Globus pallidus (tissue), 1 donor: ENCODE measurements at places on chromosomes 4 and X.
A peak's percentile ranks its signal among the peaks of the same experiment; 100 is the strongest.

DNA sequence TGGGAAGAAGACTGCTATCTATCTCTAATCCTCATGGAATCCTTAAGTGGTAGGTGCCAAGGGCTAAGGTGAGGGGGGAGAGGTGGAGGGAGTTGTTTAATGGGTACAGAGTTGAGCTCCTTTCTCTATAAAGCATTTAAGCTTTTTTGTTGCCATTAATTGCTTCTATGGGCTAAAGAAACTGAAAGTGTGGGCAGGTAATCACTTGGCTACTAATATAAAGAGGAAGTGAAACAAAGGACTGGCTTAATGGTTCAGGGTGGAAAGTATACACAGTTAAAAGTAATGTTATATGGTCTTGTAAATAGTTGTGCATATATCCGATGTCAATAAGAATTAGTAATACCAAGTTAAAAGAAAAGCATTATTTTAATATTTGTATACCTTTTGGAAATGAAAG lies 83.9 kb downstream of the POLA1 start:
- no peak for DNase-seq

- no peak for DNase-seq
These were observed 243.2 kb upstream of the POF1B start for GRCh38 chrX:85622635-85623034.

GRCh38 chrX:31423609-31424189 lies 351.9 kb upstream of the FTHL17 start:
- peak; percentile 12 for DNase-seq

DNA sequence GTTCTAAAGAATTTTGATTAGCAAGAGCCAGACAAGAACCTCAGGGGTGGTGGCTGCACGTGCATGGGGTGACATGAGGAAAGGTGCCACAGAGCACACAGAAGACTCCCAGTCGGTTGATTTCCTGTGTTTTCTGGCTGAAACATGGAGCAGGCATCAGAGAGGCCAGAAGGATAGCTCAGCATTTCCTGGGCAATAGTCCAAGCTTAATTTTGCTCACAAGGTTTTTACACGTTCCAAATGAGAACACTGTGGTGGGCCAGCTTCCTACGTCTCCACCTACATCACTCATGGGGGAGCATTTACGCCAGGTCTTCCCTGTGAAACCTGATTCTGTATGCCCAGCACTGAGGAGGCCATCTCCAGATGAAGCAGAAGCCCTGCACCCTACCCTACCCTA lies 212.5 kb upstream of the CLNK start:
- DNase-seq = no peak

GRCh38 chr4:15213302-15213970 lies 211.2 kb downstream of the CPEB2 start:
- no peak for DNase-seq

DNA sequence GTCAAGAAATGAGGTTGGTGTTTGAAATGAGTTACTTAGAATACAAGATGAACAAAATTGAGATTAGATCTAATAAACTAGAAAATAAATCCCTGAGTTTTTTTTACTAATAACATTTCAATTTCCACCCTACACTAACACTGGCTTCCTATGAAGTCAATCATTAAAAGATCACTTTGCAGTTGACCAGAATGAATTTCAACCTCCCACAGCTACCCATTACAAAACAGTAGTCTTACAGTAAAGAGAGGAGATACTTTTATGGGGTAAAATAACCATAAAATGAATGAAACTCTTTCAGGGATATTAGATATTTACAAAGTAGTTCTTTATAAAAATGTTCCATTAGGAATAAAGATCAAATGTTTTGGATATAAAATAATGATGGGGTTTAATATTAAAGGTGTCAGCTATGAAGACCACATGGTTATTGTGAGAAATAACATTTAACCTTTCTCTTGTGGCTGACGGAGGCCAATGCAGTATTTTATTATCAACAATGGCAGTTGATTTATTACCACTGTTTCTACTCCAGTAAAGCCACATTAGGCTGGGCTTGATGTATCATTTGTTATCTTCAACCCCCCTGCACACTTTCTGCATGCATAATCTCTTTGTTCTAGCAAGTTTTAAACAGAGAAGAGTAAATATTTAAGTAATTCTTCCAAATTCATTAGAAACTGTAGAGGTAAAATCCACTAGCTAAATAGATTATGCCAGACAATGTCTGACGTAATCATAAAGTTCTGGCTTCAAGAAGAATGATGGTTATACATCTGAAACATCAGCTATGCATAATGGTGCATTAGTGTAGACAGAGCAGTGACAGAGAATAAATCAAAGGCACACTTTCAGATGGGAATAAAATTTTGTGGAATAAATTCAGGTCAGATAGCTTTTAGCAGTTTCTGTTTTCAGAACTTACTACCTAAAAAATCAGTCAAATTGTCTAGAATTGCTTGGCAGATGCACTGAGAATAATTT lies 516.6 kb downstream of the PCDH18 start:
- no peak for DNase-seq

DNA sequence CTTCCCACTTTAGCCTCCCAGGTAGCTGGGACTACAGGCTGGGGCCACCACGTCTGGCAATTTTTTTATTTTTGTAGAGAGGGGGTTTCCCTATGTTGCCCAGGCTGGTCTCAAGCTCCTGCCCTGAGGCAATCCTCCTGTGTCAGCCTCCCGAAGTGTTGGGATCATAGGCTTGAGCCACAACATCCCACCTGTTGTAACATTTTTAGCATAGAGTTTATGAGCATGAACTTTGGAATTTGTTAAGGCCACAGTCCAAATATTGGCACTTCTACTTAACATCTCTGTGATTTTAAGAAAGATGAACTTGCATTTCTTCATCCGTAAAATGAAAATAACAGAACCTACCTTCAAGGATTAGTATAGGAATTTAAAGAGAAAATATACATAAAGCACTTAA lies 445.6 kb downstream of the IQCM start:
- no peak for DNase-seq

GRCh38 chrX:24405959-24406358 lies 45.5 kb downstream of the SUPT20HL1 start:
- DNase-seq = no peak

DNA sequence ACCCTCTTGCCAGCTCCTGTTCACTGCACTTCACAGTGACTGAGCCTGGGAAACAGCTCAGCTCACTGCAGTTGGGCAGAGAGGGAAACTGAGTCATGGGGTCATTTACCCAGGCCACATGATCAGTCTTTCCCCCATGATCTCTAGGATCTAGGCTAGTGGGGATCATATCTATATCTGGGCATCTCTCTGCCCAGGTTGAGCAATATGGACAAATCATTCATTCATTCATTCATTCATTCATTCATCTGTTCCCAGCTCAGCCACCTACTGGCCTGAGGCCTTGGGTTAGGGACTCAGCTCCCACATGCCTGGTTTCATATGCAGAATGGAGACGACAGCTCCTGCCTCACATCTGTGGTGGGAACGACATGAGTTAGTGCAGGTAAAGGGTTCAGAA lies 45.3 kb upstream of the HMX1 start:
- DNase-seq = no peak

GRCh38 chrX:124573468-124573867 lies 227.1 kb downstream of the SH2D1A start:
- DNase-seq = no peak

DNA sequence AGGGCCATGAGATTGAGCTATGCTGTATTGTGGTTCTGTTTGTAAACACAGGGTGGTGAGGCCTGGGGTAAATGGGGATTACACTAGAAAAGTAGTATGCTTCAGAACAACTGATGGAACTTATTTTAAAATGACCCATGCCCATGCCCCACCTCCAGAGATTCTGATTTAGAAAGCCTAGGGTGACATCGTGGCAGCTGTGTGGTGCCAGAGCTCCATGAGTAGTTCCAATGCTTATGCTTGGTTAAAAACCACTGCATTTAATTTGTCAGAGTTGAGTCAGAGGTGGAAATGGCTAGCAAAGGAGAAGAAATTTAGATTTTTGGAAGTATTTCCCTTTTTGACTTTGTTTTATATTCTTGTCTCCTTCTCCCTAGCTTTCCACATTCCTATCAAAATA lies 63.4 kb upstream of the PDE5A start:
- DNase-seq = no peak

GRCh38 chr4:189098932-189099696 lies 841.6 kb upstream of the FRG1 start:
- no peak for DNase-seq

DNA sequence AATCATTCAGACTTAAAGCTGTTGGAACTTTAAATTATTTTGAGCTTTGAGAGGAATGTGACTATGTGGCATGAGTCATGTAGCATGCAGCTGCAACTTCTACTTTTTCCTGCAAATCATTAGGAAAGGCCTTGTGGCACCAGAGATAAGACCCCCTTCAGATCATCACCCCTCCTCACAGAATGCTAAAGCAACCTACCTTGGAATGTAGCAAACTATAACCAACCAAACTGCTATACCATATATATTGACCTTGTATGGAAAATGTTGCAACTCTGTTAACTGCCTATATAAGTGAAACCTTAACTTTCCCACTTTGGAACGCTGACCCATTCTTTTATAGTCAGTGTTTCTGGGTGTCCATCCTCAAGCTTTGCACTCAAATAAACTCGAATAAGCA lies 32.0 kb downstream of the ATXN3L start:
- no peak for DNase-seq

DNA sequence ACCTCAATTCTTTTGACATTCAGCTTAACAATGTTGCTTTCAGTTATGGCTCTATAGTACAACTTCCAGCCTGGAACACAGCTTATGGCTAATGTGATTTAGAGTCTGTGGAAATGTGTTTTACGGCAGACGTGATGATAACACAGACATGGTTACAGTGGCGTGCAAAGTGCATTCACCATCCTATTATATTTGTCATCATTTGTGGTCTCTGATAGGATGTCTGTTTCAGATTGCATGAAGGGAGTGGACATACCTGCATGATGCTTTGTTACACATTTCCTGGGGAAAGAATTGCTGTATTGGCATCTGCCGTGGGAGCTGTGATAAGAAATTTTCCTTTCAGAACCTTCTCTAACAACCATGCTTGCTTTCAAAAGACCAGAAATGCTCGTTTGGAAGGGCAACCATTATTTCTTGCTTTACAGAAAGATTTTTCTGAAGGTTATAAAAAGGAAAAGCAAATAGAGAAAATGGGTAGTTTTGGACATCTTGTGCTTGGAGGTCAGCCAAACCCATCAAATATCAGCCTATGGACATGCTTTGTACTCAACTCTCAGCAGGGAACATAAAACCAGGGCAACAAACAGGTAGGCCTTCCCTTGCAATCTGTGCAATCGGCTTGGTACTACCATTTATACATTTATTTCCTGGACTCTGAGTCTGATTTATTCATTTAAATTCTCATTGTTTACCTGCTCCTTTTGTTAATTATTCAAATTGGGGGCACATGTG lies 273.9 kb downstream of the TLL1 start:
- DNase-seq = no peak

DNA sequence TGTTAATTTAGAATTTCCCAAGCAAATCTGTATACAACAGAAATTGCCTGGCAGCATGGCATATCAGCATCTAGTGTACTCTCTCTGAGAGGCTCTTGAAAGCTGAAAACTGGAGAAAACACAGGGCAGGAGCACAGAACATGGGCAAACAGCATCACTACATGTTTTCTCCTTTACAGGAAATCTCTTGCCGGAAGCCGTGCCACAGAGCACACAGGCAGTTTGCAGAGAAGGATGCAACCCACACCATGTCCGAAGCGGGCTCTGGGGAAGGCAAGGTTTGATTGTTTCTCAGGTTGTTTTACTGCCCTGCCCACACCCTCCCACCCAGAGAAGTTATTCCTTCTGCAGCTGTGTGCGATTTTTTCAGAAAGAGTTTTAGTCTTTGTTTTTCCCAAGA lies 41.1 kb upstream of the FAM9C start:
- no peak for DNase-seq

- DNase-seq = no peak
These were observed 74.5 kb upstream of the EOLA2 start for GRCh38 chrX:150012647-150013381.

DNA sequence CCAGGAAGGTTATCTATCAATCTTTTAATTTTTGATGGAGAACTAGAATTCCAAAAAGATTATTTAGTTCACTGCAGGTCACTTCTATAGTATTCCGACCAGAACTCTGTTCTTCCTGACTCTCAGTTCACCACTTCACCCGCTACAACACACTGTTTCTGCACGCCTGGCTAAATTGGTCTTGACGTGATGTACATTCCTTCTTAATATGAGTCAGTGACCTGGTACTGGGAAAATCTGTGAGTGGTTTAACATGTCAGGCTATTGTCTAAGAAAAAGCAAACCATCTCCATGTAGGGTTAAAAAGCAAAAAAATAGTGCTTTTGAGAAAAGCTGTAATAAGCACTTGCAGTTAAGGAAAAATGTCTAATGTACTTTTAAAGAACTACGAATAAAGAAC lies 120.4 kb downstream of the NDST3 start:
- no peak for DNase-seq

DNA sequence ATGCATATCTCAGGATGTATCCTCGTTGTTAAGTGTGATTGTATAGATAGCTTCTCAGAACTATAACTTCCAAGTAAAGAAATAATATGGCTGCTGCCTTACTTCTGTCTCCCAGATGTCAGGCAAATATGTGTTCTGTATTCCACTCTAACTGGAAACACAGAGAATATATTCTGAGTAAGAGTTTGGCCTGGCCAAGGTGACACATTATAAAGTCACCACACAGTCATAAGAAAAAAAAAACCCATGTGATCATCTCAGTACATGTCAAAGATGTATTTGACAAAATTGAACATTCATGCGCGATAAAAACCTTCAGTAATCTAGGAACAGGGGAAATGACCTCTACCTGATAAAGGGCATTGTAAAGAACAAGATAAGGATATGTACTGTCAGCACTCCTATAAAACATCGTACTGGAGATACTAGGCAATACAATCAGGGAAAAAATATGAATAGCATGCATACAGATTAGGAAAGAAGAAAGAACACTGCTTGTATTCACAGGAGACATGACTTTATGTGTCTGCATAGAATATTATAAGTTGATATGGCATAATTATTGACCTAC lies 207.1 kb downstream of the ZNF330 start:
- no peak for DNase-seq

DNA sequence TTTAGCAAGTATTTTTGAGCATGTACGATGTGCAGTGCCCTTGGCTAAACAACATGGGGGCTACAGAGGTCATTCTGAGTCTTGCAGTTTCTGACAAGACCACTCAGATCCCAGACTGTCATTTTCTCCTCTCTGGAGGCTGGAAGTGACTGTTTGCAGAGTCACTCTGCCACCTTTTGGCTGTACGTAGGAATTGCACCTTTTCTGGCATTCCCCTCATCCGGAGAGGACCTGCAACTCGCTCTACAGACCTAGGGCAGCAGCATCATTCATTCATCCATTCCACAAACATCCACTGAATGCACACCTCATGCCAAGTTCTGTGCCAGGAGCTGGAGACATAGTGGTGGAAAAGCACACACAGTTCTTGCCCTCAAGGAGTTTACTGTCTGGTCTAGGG lies 160.4 kb upstream of the GPR101 start:
- DNase-seq = peak; percentile 5

DNA sequence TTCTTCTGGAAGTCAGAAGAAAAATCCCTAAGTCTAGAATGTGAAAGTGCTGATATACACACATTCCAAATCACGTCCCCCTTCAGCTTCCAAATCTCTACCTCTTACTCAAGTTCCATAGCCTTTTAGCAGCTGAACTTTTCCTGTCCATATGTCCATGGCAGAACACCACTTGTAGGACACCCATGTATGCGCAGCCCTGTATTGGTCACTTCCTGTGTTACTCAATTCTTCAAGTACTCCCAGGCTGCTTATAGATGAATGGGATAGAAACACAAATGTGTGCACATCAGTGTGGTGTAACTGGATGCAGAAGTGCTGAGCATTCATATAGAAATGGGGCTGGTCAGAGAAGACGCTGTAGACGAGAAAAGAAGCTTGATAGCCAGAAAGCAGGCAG lies 18.8 kb downstream of the SRPX2 start:
- DNase-seq = no peak
